Activated naive CD8-positive, alpha-beta T cell treated with anti-CD3 and anti-CD28 coated beads, Interleukin-2, amount 50 U/mL, for 24 hours (primary cell): ENCODE measurements at places on chromosomes 13 and 19.
A peak's percentile ranks its signal among the peaks of the same experiment; 100 is the strongest.

GRCh38 chr13:113369189-113369588 lies 5.3 kb upstream of the GRTP1 start:
- DNase-seq: no peak
- H3K4me1 ChIP-seq: peaks cover 6% of the 10 kb centered on the region
- no peak overlapping the region for H3K27ac ChIP-seq
- H3K4me3 ChIP-seq: no peak overlapping the region
- H3K27me3 ChIP-seq: peaks cover 10% of the 10 kb centered on the region
- no peaks in the 10 kb centered on the region for H3K36me3 ChIP-seq

GRCh38 chr19:11273296-11273695 lies 11.0 kb upstream of the DOCK6 start:
- no peak overlapping the region for H3K27ac ChIP-seq
- peaks cover 2% of the 10 kb centered on the region for H3K36me3 ChIP-seq
- no peaks in the 10 kb centered on the region for H3K4me1 ChIP-seq

DNA sequence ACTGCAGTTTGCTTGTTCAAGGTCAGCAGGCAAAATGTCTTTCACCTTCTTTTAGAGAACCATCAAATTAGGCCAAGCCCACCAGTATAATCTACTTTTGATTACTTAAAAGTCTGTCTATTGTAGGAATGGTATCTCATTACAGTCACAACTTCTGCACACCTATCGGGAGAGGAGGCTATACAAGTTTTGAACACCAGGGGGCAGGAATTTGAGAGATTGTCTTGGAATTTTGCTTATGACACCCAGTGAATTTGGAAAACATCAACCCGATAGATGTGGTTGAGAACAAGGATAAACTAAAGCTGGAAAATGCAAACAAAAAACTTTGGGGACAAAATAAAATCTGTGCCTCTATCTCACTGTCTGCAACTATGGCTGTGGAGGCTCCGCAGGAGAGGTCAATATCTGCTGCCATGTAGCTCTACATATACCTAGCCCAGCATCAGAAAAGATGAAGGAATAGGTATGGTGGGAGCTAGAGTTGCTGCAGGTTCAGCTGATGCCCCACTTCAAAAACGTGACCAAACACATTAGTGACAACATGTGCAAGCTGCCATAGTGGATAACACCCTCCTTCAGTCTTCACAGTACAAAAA lies 1299.2 kb upstream of the SPRY2 start:
- no peak for DNase-seq
- H3K27ac ChIP-seq: no peak overlapping the region
- H3K4me1 ChIP-seq: no peaks in the 10 kb centered on the region
- no peaks in the 10 kb centered on the region for H3K27me3 ChIP-seq

DNA sequence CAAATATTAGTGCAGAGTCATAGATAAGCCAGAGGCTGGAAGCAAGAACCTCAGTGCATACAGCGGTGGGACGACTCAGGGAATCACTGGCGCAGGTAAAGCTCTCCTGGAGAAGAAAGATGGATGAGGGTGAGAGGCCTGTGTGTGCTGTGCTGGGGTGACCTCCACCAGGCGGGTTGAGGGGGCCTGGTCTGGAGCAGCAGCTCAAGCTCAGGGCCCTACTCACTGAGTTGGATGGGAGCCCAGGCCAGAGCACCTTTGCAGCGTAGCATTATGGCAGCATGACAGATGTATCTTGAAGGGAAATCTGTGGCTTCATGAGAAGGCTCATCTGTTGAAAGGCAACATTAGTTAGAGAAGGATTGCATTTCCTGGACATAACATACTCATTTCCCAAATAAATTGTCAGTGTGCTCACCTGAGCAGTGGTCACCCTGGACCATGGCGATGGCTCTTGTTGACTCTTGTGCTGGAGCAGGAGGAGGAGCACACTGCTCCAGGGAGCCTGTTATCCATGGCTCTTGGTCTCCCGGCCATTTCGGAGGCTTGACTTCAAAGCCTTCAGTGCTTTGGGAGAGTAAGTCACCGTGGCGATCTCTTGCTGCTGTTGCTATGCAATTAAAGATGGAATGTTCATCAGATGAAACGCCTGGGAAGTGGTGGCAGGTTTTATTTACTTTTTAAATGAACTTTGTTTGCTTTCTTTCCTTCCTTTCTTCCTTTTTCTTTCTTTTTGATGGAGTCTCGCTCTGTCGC lies 25.0 kb downstream of the HNRNPM start:
- peaks cover 83% of the 10 kb centered on the region for H3K36me3 ChIP-seq
- H3K27ac ChIP-seq: peak overlapping the region; percentile 7
- no peak overlapping the region for H3K4me3 ChIP-seq
- H3K4me1 ChIP-seq: peaks cover 22% of the 10 kb centered on the region

- no peak overlapping the region for H3K4me3 ChIP-seq
- H3K27me3 ChIP-seq: no peaks in the 10 kb centered on the region
- DNase-seq: no peak
- H3K4me1 ChIP-seq: no peaks in the 10 kb centered on the region
- no peak overlapping the region for H3K27ac ChIP-seq
Observed at GRCh38 chr13:24495151-24495729, 17.3 kb downstream of the PARP4 start.

GRCh38 chr19:10478903-10479384 lies 24.2 kb downstream of the KEAP1 start:
- peak overlapping the region; percentile 21 for H3K4me3 ChIP-seq
- H3K27ac ChIP-seq: peak overlapping the region; percentile 31
- no peaks in the 10 kb centered on the region for H3K27me3 ChIP-seq
- DNase-seq: peak; percentile 86

DNA sequence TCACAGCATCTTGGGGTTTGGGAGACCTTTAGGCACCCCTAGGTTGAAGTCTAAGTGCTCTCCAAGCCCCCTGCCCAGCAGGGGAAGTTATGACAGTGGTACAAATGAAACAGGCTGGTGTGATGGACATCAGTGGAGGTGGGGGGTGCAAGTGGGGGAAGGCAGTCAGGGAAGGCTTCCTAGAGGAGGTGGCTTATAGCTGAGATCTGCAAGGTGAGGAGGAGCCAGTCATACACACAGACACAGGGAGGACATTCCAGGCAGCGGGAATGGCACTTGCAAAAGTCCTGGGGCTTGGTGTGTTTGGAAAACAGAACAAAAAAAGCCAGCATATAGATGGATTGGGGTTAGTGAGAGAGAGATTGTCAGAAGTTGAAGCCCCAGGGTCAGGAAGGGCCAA lies 11.6 kb downstream of the HSH2D start:
- no peaks in the 10 kb centered on the region for H3K27me3 ChIP-seq
- H3K27ac ChIP-seq: peak overlapping the region; percentile 62
- DNase-seq: no peak
- no peak overlapping the region for H3K4me3 ChIP-seq

- DNase-seq: no peak
- peaks cover 13% of the 10 kb centered on the region for H3K4me1 ChIP-seq
- no peak overlapping the region for H3K4me3 ChIP-seq
- H3K36me3 ChIP-seq: no peaks in the 10 kb centered on the region
- no peaks in the 10 kb centered on the region for H3K27me3 ChIP-seq
Observed at GRCh38 chr13:110610955-110611595, 4.3 kb upstream of the NAXD start.
